ENCODE measurements at places on chromosomes 3 and 15.

GRCh38 chr3:180693656-180694055 lies 14.4 kb upstream of the CCDC39 start:
- DNase-seq, result no peak

DNA sequence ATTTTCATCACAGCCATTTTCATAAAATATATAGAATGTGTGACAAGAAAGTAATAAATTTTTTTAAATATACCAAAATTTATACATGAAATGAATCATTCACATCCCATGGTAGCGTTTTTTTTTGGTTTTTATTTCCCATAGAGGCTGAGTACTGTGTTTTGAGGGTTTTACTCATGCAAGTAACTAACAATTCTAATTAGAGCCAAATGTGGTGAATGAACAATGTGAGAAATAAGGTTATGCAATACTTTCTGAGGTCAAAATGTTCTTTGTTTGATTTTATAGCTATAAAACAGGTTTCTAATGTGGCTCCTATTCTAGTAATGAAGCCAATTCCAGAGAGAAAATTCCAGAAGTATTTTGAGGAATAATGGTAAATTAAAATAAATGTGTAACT lies 386.8 kb downstream of the TBC1D5 start:
- DNase-seq, result no peak

DNA sequence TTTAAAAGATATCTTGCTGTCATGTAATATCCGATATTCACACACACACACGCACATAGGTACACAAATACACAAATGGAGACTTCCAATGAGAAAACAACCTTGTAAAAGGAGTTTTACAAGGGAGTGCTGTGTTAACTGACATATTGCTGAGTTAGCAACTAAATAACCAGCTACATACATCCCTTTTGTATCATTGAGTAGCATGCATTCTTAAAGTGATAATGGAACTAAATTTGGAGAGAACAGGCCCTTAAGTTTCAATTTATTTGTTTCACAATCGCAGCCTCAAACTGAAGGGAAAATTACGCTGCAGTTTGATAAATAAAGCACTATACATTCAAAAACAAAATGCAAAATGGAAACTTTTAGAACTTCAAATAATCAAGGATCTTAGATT lies 1046.0 kb upstream of the NR2F2 start:
- no peak for DNase-seq

DNA sequence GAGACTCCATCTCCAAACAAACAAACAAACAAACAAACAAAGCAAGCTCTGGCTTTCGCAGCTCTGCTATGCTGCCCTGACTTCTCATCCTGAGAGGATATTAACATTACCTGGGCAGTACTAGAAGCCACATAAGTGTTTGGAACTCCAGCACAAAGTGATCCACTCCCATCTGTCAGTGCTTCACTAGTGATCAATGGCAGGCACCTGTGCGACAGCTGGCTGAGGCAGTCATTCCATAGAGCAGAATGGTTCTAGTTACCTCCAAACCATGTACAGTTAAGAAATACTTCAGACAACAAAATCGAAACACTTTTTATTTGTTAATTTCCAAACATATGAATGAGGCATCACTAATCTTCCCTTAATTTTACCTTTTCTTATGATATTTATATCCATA lies 2.8 kb upstream of the MB21D2 start:
- DNase-seq, result no peak

GRCh38 chr15:80825361-80826030 lies 46.3 kb downstream of the CEMIP start:
- no peak for DNase-seq

DNA sequence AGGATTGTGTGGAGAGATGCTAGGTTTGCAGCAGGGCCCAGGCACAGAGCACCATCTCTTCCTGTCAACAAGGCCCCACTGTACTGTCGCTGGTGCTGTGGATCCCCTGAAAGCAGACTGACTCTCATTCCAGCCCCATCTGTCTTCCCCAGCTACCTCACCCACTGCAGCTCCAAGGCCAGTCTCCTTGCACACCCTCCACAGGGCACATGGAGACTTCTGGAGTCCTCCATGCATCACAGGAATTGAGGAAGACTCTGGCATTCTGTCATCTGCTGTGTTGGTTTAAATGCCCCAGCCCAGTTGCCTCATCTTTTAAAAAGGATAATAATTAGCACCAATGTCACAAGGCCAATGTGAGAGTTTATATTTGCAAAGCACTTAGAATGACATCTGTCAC lies 301.2 kb downstream of the RPLP1 start:
- DNase-seq, result no peak

DNA sequence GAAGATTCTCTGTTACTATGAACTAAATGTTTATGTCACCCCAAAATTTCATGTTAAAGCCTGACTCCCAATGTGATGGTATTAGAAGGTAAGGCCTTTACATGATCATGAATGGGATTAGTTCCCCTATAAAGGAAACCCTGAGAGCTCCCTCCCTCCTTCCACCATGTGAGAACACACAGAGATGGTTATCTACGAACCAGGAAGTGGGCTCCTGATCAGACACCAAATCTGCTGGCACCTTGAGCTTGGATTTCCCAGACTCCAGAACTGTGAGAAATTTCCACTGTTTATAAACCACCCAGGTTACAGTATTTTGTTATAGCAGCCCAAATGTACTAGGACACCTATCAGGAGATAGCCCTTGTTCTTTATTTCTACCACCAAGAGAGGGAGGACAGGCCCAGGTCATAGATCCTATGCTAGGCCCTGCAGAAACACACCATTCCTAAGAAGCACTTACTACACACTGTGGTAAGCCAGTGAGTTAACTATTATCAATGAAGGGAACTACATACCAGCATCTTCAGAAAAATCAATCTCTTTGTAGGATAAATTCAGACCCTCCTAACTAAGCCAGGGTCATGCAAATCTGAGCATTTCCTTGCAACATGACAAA lies 59.0 kb downstream of the PRKAR2A start:
- DNase-seq, result no peak

GRCh38 chr3:154862265-154862664 lies 217.9 kb upstream of the MME start:
- DNase-seq, result no peak

DNA sequence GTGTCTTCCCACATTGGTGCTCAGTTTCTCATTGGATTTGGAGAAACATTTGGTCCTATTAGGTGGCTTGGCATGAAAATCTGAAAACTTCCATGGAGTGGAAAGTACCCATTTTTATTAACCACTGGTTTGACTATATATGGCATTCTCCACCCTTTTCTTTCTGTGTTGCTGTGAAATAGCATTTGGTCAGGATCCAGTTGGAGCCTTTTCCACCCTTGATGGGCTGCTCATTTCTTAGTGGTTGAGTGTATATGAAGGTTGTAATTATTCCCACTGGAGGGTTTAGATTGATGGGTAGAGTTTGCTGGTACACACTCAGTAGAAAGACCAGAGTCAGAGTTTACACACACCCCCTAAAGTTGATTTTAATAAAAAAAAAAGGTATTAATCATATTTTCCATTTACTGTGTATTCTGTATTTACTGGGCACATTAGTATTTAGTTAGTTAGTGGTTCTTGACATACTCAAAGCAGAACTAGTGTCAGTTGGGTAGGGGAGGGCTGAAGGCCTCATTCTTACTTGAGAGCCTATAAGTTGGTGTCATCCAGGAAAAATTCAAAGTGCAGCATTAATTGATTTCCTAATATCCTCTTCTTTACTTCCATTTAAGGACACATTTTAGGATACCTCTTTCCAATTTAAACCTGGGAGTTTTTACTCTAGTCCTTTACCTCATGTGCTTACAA lies 69.5 kb downstream of the FLNB start:
- no peak for DNase-seq

GRCh38 chr15:86193716-86194380 lies 114.2 kb downstream of the AGBL1 start:
- DNase-seq, result no peak

DNA sequence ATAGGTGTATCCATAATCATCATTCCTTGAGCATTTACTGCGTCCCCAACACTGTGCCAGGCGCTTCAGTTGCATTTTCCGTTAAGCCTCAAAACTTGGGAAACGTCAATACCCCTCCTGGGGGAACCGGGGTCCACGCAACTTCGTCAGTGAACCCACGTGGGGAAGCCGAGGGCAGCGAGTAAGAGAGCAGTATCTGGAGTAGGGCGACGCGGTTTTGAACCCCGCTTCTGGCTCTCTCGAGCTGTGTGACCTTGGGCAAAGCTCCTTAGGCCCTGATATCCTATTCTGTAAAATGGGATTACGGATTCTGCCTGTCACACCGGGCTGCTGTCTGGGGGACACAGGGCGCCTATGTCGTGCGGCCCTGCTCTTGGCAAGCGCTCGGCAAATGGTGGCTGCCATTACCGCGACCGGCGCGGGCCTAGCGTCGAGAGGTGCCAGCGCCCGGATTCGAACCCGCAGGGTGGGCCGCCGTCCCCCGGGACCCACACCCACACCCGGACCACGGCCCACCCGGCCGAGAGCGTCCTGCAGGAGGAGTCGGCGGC lies 590 bp downstream of the POLG start:
- DNase-seq, result no peak

DNA sequence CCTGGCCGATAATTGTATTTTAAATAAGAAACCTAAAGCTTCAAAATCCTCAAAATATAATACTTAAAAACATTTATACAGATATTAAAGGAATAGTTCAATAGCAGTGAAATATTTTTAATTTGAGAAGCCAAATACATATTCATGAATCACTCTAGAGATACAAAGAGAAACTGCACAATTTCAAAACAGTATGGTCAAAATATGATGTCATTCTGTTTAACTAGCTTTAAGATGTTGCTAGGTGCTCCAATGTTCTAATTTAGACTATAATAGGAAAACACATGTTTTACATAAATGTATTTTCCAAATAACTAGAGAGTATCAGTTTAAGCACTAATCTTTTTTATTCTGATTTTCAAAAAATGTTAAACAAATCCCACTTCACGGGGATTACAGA lies 10.3 kb upstream of the NRROS start:
- no peak for DNase-seq

DNA sequence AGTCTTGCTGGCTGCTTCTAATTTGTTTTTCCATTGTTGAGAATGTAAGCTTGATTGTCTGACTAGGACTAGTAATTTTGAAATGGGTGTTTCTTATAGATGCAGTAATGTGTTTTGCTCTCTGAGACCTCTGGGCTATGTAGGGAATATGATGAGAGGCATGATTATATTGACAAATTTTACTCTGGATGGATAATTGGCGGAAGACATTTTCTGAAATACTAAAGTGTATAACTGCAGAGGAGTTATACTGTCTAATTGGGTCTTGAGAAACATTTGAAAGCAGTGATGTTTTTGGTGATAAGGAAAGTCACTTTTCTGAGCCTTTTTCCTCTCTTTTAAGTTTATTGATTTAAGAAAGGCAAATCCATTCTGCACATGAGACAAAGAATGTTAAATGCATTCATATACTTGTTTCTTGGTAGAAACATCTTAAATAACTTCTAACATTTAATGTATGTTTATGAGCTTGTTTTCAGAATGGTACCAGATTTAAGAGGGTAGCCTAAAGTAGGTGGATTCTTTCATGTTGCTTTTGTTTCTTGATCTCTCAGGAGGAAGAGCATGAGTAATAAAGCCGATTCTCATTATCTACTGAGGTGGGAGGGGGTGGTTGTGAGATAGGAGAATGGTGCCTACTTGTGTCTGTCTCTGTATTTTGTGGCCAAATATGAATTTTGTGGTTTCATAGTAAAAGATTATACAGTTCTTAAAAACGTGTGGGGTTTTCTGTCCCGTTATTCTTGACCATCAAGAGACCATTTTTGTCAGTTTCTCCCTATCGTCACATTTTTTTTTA lies 2.0 kb downstream of the ATP2C1 start:
- DNase-seq, result peak; percentile 14

DNA sequence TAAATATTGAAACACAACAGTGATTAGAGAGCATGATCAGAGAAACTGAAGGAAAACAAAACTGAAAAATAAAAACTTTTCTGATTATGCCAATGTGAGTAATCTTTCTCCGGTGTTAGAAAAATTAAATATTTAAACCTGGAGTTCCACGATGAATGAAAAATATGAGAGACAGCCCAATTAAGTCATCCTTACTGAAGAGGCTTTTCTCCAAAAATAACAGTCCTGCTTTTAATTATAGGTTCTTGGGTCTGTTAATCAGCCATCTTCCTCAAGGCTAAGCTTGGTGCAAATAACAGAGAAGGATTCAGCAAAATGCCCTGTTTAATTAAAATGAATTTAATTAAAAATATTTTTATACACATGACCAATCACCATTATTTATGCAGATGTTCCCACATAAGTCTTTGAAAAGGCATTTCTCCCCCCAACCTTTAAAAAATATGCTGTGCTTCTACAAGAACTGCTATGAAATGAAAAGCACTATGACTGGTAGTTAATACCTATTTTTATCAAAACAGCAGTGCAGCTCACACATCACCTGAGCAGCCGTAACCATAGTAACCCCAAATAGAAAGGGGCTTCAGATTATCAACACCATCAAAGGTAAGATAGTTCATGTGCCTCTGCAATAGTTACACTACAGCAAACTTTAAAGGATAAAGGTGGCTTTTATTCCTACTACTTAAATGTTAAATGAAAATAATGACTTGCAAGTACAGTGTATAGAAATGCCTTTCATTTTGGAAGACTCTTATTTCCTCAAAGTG lies 175.7 kb downstream of the SLC9A9 start:
- no peak for DNase-seq

GRCh38 chr15:84864444-84864795 lies 20.0 kb upstream of the SLC28A1 start:
- no peak for DNase-seq

GRCh38 chr3:43217633-43218032 lies 68.7 kb upstream of the SNRK start:
- no peak for DNase-seq

DNA sequence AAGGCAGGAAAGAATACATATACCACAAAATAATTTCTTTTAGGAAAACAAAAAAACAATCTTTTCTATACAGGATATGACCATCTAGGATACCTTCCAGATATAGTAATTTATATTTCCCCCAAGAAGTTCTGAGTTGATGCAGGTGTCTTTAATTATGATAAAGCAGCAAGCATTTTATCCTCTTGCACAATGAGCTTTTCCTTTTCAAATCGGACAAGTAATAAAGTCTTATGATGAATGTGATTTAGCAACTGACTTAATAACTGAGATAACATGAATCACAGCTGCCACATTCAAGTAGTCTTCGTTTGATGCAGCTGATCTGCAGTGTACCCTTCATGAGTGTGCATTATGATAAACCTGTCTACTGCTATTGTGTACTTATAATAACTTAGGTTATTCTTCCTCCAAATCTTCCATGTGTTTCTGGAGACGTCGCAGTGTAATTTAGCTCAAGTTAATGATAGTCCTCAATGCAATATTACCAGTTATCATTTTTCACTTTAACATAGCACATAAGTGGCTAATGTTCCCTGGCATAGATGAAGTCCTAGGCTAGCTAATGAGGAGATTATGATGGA lies 260.3 kb upstream of the MRPL3 start:
- no peak for DNase-seq

DNA sequence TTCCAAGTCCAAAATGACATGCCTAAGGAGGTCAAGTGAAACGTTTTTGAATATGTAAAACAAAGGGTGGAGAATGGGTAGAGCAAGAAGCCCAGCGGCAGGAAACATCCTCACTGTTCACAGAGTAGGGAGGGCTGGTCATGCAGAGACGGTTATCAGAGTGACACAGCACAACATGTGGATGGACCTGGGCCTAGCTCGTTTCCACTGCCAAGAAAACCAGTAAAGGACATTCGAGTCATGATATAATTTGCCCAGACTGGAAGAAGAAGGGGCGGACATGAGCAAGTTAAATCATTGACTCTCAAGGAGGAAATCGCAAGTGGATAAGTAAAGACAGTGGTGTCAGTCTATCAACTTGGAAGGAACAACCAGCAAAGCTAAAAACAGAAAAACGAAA lies 89.3 kb downstream of the LRIG1 start:
- no peak for DNase-seq

- DNase-seq, result peak; percentile 70
Observed at GRCh38 chr3:106176734-106177133, 307.9 kb upstream of the CBLB start.
